Adrenal gland (tissue), 19 donors: ENCODE measurements at places on chromosomes 13 and 19.
A peak's percentile ranks its signal among the peaks of the same experiment; 100 is the strongest.

DNA sequence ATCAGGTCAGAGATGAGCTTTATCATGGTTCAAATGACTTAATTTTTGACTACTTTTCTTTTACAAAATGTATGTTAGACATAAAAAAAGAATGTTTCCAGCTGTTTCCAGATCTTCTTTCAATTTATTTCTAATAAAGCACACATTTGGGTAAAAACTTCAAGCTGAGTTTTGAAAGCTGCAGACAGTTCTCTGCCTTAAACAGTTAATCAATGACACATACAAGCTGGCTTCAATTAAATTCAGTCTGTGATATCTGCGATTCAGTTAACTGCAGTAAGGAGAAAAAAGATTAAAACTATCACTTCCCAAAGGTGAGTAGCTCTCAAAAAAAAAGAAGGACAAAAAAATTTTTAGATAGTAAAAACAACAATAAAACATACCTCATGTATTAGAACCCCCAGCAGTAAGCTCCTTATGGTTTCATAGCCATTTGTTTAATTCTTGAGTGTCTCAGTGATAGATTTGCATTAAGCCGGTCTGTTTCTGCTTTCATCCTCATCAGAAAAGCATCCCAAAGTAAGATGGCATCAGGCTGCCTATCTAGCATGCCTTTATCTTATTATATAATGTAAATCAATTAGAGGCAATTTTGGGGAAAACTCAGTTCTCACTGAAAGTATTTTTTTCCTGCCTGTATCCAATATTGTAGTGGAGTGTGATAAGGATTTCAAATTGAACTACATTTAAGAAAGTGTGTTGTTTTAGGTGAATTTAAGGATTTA, 81.8 kb upstream of the STARD13 start:
- no peak for DNase-seq

GRCh38 chr13:42836930-42837690, 55.7 kb downstream of the FAM216B start:
- DNase-seq: peak; percentile 22

DNA sequence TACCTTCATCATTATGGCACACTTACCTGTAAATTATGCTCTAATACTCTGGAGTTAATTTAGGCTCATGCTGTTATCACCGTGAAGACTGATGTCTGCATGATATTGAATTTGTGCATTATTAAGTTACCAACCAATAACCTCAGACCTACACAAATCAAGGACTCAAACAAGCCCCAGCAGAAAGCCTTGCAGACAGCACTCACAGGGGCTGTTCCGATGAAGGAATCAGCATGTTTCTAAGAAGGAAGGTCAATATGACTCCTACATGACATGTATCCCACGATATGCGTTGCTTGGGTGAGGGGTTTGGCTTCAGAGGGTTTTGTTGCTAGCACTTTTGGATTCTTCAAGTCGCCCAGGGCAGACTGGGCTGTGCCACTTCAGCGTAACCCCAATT, 1071.2 kb upstream of the SLC10A2 start:
- no peak for DNase-seq

GRCh38 chr13:52025475-52026245, 1.2 kb downstream of the UTP14C start:
- no peak for DNase-seq

- no peak for DNase-seq
Observed at GRCh38 chr13:37127691-37128241, 22.3 kb upstream of the CSNK1A1L start.

GRCh38 chr19:39139971-39140453, 14.4 kb downstream of the PAK4 start:
- no peak for DNase-seq

- peak; percentile 64 for DNase-seq
Observed at GRCh38 chr13:98445340-98446233, 131.3 kb downstream of the STK24 start.

DNA sequence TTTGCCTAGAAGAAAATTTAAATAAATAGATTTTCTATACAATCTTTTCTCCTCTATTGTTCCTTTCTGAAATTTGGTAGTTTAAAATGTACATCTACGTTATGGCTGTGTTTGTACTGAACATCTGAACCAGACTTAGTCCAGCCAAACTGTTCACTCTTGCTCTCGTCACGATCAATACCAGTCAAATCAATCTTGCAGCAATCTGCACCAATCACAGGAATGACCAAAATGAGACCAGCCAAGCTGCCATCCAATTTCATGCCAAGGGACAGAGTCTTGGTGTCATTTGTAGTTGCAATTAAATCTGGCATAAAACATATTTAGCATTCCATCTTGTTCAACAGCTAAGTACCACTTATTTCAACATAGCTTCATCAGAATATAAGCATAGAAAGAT, 156.6 kb downstream of the IRS2 start:
- no peak for DNase-seq

GRCh38 chr13:113209759-113210421, 477 bp downstream of the CUL4A start:
- DNase-seq: peak; percentile 70

- DNase-seq: no peak
Observed at GRCh38 chr13:29856426-29856825, 6.0 kb upstream of the UBL3 start.

DNA sequence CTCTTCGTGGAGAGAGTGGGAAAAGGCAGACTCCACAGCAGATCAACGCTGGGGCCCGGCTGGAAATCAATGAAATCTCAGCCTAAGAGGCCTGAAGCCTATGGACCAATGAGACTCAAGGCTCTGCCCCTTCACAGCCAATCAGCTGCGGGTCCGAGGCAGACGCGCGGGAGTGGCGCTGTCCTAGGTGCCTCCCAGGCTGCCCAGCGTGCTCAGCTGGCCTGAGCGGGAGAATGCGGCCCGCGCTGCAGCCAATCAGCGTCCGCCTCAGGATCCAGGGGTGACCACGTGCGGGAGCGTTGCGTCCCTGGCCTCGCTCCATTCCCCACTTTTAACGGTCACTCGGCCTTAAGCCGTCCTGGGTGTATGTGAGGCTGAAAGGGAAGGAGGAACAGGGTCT, at the start of gene ZBTB32:
TSS of gene ZBTB32 (plus strand) at position 341 of the 400 bp plus-strand sequence. CDS start 10,069 bp downstream, outside the sequence.
- no peak for DNase-seq

DNA sequence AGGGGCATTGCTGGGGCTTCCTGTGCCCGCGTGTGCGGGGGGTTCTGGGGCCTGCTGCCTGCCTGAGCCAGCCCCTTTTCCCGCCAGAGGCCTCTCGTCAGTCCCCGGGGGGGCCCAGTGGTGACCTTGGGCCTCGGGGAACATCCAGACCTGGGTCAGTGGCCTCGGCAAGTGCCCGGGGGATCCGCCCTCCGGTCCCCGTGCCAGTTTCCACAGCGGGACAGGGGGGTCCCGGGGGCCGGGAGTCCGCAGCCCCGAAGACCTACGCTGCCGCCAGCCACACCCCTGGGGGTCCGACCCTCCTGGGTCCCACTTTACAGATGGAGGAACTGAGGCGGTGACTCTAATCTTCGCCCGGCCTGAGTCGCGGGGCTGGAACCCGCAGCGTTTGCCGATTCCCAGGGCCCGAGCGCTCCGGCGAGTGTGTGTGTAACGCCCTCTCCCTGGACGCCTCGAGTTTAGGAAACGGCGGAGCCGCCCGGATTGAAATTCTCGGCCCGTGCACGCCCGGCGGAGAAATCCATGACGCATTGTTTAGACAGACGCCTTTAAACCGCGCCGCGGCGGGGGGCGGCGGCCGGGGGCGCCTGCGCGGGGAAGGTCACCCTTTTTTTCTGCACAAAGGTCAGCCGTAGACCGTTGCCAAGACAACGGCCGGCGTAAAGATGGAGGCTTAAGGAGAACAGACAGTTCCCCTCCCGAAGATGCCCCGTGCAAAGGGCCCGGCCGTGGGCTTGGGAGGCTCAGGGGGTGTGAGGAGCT, 39.3 kb downstream of the EFNA2 start:
- peak; percentile 73 for DNase-seq

DNA sequence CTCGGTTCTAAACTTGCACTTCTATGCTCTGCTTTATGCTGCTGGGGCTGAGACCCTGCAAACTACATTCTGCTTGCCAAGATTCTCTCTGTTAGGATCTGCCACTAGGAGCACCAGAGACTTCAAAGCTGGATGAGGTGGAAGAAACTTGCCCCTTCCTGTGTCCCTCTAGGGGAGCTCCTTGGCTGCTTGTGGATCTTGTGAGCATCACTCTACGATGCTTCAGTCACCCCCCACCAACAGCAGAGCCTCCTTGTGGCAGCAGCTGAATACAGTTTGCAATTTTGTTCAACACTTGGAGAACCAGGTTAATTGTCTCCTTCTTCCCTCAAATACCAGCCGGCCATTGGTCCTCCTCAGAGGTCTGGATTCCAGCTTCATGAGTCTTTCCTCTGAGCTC, 310.6 kb downstream of the FGF14 start:
- DNase-seq: no peak

GRCh38 chr19:591099-591958, 1.6 kb downstream of the HCN2 start:
- no peak for DNase-seq

GRCh38 chr19:48361912-48362311, 1.8 kb downstream of the TMEM143 start:
- no peak for DNase-seq

DNA sequence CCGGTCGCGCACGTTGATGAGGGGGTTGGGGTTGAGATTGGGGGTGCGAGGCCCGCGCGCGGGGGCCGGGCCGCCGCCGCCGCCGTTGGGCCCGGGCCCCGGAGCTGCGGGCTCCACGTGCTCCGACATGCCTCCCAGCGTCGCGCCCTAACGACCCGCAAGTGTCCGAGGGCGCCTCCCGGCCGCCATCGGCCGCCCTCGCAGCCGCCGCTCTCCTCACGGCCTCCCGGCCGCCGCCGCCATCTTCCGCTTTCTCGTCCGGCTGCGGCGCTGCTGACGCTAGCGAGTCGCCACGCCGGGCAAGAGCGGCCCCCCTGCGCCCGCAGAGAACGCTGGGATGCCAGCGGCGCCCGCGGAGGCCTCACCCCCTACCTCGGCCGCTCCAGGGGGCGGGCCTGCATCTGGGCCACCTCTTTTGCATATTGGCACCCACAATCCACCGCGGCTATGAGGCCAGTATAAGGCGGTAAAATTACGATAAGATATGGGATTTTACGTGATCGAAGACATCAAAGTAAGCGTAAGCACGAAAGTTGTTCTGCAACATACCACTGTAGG, at the start of gene TMEM259:
TSS of gene TMEM259 (minus strand) at position 256 of the 558 bp plus-strand sequence. CDS start at position 129, 127 bp downstream.
- peak; percentile 99 for DNase-seq

GRCh38 chr19:41189425-41190065, 3.5 kb upstream of the CYP2S1 start:
- DNase-seq: no peak

- no peak for DNase-seq
Observed at GRCh38 chr13:114025405-114025713, 51.5 kb upstream of the C13orf46 start.

DNA sequence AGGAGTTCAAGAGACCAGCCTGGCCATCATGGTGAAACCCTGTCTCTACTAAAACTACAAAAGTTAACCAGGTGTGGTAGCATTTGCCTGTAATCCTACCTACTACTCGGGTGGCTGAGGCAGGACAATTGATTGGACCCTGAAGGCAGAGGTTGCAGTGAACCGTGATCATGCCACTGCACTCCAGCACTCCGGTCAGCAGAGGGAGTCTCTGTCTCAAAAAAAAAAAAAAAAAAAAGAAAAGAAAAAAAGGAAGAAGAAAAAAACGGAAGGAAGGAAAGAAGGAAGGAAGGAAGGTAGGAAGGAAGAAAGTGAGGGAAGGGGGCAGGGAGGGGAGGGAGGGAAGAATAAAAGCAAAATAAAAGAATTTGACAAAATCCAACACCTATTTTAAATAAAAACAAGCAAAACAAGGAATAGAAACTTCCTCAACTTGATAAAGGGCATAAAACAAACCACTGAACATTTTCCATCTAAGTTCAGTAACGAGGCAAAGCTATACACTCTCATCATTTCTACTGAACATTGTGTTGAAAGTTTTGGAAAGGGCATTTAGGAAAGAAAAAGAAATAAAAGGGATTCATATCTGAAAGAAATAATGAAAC, 411.6 kb upstream of the SLITRK5 start:
- DNase-seq: peak; percentile 10

GRCh38 chr19:35571406-35571965, 8.0 kb upstream of the ATP4A start:
- DNase-seq: no peak
